Frontal cortex (tissue), 4 donors: ENCODE measurements at places on chromosomes 12 and 14.
A peak's percentile ranks its signal among the peaks of the same experiment; 100 is the strongest.

DNA sequence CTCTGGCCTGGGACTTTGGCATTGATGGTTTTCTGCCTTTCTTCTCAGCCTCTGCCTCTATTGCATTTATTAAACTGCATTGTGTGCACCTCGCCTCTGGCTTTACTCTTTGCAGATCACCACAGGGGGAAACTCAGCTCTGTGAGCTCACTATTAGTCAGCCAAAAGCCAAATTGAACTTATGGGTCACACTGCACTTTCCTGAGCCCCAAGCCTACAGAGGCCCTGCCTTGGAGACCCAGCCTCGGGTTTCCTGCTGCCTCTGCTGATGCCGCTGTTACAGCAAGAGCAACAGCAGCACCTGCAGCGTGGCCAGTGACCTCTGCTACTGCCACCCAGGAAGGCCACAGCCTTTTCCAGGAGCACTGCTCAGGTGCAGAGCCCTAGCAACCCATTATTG, 122.5 kb downstream of the DAD1 start:
- no peak for DNase-seq

DNA sequence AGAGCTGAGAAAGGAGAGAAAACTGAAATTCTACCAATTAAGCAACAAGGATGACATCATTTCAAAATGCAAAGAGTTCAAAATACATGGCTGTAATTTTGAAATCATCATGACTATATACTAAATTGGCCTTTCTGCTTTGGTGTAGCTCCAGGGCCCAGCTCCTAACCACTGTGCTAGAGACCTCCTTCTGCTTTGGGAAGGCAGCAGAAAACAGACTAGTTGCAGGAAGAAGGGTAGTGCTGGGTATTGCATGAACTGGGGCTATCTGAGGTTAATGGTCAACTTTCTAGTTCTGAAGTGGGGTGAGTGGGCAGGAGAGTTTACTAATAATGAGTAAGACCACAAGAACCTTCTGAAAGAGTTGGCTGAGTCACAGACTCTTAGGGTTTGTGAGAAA, 66.2 kb downstream of the PTGER2 start:
- DNase-seq, result no peak

DNA sequence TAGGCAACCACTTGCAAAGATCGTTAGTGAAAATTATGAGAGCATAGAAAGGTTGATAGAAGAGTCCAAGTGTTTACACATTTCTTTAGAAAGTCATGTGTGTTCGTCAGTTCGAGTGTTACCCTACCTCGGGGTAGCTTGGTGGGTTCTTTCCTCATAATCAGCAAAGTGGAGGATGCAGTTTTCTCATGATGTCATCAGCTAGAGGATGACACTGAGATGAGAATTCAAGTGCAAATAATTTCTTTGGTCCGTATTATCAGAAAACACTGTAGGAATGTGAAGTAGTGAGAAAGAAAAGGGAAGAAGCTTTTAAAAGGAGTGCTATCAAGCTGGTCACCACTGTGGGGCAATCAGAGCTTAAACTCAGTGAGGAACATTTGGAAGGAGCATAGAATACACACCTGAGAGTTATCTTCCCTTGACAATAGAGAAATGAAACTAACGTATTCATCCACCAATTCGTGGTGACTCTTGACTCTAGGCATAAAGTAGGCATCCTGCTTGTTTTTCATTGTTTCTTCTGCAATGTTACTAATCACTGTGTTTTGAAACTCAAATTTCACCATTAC, 1340.9 kb upstream of the TMEM132C start:
- DNase-seq, result no peak

GRCh38 chr12:59453475-59453874, 142.4 kb upstream of the SLC16A7 start:
- no peak for DNase-seq

DNA sequence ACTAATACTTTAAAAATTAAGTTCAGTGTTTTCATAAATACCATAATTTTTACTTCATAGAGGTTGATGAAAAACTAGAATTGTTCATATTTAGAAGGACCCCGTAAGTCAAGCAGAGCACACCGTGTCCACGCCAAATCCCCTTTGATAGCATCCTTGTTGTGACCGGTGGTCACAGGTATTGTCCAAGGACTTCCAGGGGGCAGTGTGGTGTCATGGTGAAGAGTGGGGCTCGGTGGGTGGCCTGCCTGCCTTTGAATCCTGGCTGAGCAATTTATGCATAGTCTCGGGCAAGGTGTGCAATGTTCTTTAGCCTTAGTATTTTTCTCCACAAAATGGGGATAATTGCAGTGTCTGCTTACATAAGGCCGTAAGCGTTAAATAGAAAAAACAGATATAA, 169.9 kb downstream of the KTN1 start:
- DNase-seq, result no peak

DNA sequence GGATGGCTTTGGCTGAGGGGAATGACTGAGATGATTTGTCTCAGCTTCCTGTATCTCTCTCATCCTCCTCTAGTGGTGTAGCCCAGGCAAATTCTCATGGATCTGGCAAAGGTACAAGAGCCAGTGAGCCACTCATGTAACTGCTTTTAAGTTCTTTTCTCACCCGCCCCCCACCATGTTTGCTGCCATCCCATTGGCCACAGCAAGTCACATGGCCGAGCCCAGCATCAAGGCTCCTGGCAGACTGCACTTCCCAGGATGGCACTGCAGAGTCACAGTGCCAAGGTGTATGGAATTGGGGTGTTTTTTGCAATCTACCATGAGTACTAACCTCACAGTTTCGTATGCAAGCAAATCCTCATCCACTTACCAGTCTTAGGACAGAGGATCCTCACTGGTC, 50.9 kb downstream of the CHST11 start:
- DNase-seq, result no peak

GRCh38 chr12:49865782-49866135, 22.9 kb upstream of the BCDIN3D start:
- no peak for DNase-seq

- no peak for DNase-seq
These were observed 8.5 kb downstream of the TMEM229B start for GRCh38 chr14:67480011-67480410.

- DNase-seq, result no peak
These were observed 1.8 kb downstream of the IGF1 start for GRCh38 chr12:102478405-102479098.

DNA sequence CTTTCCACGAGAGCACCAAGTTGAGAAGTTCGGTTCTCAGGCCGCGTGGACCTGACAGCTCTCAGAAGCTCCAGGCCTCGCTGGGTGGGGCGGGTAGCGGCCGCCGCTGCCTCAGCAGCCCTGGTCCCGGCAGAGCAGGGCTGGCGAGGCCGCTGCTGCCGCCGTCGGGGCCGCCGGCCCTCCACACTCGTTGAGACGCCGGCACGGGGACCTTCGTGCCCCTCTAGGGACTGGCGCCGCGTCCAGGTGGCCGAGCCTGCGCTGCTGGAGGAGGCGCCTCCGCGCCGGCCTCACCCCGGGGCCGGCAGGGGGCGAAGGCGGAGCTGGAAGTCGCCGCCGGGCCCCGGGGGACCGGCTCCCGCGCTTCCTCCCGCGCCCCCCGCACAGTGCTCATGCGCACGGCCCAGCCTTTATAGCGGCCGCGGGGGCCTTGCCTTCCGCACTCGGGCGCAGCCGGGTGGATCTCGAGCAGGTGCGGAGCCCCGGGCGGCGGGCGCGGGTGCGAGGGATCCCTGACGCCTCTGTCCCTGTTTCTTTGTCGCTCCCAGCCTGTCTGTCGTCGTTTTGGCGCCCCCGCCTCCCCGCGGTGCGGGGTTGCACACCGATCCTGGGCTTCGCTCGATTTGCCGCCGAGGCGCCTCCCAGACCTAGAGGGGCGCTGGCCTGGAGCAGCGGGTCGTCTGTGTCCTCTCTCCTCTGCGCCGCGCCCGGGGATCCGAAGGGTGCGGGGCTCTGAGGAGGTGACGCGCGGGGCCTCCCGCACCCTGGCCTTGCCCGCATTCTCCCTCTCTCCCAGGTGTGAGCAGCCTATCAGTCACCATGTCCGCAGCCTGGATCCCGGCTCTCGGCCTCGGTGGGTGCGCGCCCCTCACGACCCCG, at the start of gene COCH:
COCH (plus strand) TSS at position 440 of the 879 bp plus-strand sequence; CDS start at position 820, 380 bp downstream.
- peak; percentile 51 for DNase-seq

GRCh38 chr14:68561531-68562007, 231.3 kb downstream of the ZFP36L1 start:
- no peak for DNase-seq

DNA sequence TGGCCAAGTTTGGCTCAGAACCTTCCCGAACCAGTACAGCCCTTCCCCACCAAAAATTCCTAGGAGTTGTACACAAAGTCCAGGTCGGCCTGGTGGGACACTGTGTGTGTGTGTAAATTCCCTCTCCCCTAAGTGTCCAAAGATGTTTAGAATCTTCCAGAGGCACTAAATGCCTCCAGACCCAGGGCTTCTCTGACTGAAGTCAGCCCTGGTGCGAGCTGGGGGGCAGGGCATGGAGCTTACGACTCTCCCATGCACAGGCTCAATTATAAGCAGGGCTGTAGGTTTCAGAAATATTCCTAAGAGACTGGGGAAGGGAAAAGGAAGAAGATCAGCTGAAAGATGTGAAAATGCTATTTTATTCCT, 106.9 kb upstream of the ATF7IP start:
- DNase-seq, result no peak

DNA sequence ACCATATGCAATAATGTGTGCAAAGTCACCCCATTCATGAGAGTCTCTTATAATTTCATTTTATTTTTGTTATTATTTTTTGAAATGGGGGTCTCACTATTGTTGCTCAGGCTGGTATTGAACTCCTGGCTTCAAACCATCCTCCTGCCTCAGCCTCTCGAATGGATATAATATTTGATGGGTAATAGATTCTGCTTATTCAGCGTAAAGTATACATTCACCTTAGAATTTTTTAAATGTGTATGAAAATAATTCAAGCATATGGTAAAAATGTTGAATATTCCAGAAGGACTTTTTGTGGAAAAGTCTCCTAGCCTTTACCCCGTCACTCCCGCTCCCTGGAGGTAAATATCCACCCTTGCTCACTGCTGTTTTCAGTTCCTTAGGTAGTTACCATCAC, 23.4 kb upstream of the SSPN start:
- DNase-seq, result no peak

DNA sequence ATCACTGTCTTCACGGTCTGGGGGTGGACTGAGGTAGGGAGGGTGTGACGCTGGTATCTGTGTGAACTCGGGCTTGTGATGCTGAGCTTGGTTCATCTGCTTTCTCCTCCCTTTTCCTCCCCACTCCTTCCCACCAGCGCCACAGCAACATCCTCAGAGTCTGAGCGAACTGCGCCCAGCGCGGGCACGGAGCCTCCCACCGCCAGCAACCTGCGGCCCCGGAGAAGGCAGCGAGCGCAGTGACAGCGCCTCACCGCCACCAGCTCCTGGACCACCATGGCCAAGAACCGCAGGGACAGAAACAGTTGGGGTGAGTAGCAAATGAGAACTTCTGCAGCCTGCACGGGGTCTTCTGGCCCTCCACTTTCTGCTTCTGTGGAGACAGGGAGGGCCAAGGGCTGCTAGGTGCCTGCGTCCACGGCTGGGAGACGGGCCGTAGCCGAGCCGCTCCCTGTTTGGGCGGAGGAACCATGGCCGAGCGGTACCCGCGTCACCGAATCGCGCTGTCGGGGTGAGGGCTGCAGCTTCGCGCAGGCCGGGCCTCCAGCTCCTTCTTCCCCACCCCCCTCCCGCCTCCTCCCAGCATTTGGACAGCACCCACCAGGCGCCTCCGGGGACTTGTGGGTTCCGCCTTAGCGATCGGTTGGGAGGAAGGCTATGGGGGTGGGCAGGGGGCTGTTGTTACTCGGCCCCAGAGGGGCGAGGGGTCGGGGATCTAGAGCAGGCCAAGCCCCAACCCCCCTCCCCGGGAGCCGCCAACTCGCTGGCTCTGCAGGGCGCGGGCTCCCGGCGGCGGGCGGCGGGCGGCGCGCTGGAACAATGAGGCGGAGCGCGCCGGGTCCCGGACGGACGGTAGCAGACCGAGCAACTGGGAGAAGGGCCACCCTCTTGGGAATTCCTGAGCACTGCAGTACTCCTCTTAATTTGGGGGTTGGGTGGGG, at the start of gene ATL1:
ATL1 (plus strand) TSS at position 156 of the 941 bp plus-strand sequence; CDS start at position 277, 121 bp downstream.
- peak; percentile 52 for DNase-seq

DNA sequence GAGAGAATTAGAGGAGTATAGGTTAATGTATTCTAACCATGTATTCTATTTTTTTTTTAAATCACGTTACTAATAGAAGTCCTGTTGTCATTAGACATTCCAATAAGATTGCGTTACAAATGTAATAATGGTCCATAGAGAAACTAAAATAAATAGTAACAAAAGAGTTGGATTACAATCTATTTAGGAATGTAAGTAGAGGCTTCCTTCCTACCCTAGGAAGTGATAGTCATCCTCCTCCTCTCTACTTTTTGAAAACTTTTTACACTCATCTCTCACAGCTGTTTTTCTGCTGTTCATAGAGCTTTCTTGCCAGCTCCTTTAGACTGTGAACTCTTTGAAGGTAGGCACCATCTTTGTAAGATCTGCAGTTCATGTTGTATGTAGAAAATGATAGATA, 23.6 kb downstream of the TRHDE start:
- no peak for DNase-seq

GRCh38 chr12:16184681-16185080, 92.8 kb downstream of the SLC15A5 start:
- no peak for DNase-seq

GRCh38 chr12:62267480-62267879, 7.3 kb downstream of the USP15 start:
- DNase-seq, result no peak

GRCh38 chr14:49953196-49953595, 60.3 kb downstream of the ARF6 start:
- no peak for DNase-seq

DNA sequence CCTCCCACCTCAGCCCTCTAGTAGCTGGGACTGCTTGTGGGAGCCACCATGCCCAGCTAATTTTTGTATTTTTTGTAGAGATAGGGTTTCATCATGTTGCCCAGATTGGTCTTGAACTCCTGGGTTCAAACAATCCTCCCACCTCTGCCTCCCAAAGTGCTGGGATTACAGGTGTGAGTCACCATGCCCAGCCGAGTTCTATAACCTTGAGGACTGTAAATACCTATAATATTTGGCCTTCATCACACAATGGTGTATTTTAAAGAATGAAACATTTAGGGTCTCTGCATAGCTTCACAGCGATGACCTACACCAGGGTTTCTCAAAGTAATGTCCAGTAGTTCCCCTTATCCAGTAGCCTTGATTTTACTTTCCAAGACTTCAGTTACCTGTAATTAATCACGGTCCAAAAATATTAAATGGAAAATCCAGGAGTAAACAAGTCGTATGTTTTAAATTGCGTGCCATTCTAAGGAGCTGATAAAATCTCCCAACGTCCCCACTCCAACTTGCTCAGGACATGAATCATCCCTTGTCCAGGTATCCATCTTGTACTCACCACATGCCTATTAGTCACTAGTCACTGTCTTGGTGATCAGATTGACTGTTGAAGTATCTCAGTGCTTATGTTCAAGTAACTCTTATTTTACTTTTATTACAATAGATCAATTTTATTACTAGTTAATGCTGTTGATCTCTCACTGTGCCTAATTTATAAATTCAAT, 368.2 kb downstream of the BTG1 start:
- no peak for DNase-seq

- peak; percentile 42 for DNase-seq
These were observed 1.3 kb downstream of the TEAD4 start for GRCh38 chr12:2960390-2960956.

GRCh38 chr14:53226553-53226952, 73.4 kb upstream of the DDHD1 start:
- DNase-seq, result no peak

- no peak for DNase-seq
These were observed 3.0 kb upstream of the EP400 start for GRCh38 chr12:131946757-131947156.
